Stimulated activated CD4-positive, alpha-beta T cell treated with anti-CD3 and anti-CD28 coated beads, TNF-alpha, amount 100 ng/mL, for 1 hour (primary cell): ENCODE measurements at places on chromosomes 16 and 17.

DNA sequence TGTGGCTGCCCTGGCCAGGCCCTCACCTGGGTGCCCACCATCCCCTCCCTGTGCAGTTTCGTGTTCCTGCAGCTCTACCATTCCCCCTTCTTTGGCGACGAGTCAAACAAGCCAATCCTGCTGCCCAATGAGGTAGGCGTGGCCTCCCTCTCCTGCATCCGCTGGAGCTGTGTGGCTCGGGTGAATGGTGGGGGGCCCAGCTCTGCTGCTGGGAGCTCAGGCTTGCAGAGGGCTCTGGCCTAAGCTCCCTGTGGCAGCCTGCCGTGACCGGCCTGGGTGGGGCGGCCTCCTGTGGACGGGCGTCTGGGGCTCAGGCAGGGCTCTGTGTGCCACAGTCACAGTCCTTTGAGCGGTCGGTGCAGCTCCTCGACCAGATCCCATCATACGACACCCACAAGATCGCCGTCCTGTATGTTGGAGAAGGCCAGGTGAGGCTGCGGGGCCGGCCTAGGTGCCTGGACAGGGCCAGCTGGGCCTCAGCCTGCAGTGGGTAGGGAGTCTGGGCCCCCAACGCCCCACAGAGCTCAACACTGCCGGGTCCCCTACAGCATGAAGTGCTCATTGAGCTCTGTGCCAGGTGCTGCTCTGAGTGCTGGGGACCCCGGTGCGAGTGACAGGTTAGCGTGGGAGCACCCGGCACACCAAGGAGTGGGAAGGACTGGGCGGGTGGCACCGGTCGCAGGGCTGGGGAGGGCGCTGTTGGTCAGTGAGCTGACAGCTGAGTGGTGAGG, 37.3 kb downstream of the TSC2 start:
- DNase-seq: no peak

GRCh38 chr17:73616120-73616872, 27.9 kb downstream of the SDK2 start:
- DNase-seq: no peak

DNA sequence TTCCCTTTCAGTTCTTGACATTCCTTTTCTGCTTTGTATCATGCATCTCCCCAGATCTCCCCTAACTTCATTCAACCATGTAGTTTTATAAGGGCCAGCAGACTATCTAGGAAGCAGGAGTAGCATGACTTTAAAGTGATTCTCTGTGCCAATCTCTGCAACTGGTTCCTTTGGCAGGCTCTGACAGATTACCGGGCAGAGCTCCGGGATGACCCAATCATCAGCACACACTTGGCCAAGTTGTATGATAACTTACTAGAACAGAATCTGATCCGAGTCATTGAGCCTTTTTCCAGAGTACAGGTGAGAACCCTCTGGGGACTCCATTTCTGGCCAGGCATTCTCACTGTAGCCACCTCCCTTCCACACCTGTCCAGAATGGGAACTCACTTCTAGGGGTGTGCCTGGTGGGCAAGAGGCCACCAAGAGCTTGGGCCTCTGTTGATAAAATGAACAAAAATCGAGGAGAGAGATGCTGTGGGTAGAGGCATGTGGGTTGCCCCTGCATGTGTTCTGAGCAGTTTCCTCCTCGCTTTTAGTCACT, 7.6 kb upstream of the CDK5R1 start:
- no peak for DNase-seq

DNA sequence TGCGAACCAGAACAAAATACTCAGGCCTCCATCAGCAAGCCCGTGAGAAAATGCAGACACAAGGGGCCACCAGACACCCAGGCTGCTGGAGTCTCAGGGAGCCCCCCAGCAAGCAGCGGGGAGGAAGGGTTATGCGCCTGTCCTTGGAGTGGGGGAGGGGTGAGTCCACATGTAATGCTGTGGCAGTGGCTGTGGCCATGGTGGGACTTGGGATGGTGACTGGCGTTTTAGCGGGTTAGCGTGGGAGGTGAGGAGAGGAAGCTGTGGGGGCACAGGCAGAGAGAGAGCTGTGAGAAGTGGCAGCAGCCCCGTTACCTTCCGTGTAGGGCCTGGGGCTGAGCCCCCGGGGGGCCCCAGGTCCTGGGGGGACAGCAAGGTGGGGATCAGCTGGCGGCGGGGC, 58.3 kb downstream of the SRCIN1 start:
- no peak for DNase-seq

DNA sequence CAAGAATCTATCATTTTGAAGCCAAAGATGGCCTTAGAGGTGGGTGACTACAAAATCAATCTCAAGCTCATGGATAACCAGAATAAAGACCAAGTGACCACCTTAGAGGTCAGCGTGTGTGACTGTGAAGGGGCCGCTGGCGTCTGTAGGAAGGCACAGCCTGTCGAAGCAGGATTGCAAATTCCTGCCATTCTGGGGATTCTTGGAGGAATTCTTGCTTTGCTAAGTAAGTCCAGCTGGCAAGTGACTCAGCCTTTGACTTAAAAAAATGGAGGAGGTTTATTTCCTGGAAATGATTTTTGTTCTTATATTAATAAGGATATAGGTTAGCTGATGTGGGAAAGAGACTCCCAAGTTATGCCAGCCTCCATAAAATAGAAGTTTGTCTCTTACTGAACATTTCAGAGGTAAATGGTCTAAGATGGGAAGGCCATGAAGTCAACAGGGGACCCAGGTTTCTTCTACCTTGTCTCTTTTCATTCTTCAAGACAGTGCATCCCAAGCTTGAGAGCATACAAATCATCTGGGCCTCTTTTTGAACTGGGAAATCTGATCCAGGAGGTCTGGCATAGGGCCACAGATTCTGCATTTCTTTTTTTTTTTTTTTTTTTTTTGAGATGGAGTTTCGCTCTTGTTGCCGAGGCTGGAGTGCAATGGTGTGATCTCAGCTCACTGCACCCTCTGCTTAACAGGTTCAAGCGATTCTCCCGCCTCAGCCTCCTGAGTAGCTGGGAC, 19.8 kb upstream of the TANGO6 start:
- DNase-seq: no peak

GRCh38 chr16:25219070-25219737, 2.5 kb downstream of the AQP8 start:
- DNase-seq: no peak

DNA sequence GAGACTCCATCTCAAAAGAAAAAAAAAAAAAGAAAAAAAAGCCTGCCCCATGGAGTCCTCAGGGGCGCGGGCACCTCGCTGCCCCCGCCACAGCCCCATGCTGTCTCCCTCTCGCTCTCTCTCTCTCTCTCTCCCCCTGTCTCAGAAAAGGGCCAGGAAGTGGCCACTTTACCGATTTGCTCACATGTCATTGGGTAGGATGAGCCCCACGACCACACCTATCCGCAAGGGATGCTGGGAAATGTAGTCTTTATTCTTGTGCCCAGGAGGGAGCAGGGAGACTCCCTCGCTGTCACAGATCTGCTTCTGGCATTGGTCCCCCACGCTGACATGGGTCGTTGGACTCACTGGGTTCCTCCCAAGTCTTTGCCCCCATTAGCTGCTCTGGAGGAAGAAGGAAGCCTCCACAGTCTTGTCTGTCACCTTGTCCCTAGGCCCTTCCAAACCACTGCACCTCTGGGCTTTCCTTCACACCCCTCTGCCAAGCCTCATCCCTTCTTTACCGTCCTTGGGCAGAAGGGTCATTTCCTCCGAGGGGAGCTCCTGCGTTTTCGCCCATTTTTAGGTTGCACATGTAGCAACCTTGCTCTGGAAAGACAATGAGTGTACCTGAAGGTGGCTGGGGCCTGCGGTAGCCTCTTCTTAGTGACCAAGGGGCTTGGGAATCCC, 6.9 kb upstream of the GJD3 start:
- no peak for DNase-seq

DNA sequence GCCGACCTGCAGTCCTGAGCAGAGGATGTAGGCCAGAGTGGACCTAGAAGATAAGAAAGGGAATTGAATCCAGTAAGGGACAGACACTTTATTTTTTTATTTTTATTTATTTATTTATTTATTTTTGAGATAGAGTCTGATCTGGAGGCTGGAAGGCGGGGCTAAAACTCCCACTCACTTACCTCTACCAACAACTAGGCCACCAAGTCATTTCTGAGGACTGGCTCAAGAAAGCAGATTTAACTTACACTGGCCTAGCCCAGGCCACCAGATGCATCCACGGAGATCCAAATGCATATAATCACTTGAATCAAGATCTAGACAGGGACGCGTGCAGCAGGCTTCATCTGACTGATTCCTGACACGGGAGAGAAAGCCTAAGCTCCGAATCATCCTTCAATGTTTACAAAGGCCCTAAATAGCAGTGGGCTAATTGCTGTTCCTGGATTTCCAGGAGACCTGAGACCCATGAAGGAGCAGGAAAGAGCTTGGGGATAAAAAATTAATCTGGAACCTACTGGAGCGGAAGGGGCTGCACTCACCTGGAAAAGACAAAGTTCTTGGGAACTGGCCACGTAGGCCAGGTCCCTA, 1.1 kb upstream of the ALOX12 start:
- DNase-seq: no peak

- no peak for DNase-seq
These were observed 2.7 kb upstream of the SNX20 start for GRCh38 chr16:50683689-50684374.

DNA sequence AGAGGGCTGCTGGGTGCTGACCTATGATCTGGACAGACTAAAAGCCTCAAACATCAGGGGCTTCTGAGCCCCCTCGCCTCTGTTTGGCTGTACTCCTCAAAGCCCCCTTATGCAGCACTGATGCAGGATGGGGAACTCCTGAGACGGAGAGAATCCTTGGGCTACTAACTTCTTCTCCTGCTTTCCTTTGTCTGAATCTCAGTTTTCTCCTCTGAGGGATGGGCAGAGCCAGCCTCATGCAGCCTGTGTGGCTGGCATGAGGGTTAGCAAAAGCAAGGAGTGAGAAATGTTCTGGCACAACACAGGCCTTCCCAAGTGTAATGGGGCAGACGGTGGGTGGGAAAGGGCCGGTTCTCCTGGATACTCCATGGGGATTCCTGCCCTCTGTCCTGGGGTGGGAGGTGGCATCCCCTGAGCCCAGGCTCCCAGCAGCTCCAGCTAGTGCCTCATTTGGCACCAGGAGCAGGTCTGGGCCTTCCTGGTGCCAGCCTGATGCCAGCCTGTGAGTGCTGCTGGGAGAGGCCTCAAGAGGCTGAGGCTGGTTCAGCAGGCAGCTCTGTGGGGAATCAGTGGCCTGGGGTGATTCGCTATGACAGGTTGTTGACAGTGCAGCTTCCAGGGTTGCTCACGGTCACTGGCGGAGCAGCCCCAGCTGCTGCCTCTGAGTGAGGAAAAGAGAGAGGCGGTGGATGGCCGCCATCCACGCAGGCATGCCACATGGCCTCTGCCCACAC, 4.0 kb upstream of the BRD7 start:
- no peak for DNase-seq

- no peak for DNase-seq
These were observed 339 bp downstream of the N4BP1 start for GRCh38 chr16:48609652-48610029.

DNA sequence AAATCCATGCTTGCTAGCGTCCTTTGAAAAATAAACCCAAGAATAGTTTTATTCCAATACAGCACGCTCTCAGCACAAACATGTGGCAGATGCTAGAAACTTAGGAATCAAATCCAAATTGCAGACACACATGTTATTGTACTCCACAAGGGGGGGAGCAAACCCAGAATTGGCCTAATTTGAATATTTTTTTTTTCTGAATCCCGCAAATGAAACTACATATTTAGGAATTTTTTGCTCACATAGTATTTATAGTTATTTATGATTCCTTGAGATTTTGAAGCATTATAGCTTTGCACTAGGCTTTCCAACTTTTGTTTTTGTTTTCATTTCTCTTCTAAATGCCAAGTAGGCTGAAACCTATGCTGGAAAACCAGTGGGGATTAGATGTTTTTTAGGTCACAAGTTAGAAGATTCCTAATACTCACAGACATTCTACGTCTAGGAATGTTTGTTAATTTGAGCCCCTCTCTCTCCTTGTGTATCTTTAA, 59.3 kb upstream of the CDH11 start:
- no peak for DNase-seq

DNA sequence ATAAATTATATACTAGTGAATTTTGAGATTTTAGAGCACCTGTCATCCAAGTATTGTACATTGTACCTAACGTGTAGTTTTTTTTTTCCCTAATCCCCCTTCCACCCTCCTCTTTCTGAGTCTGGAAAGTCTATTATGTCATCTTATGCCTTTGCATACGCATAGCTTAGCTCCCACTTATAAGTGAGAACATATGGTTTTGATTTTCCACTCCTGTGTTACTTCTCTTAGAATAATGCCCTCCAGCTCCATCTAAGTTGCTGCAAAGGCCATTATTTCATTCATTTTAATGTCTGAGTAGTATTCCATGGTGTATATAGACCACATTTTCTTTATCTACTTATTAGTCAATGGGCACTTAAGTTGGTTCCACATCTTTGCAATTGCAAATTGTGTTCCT, 177.0 kb upstream of the C16orf82 start:
- DNase-seq: no peak

GRCh38 chr17:14301279-14302090, 604 bp downstream of the HS3ST3B1 start:
- DNase-seq: peak; percentile 35

DNA sequence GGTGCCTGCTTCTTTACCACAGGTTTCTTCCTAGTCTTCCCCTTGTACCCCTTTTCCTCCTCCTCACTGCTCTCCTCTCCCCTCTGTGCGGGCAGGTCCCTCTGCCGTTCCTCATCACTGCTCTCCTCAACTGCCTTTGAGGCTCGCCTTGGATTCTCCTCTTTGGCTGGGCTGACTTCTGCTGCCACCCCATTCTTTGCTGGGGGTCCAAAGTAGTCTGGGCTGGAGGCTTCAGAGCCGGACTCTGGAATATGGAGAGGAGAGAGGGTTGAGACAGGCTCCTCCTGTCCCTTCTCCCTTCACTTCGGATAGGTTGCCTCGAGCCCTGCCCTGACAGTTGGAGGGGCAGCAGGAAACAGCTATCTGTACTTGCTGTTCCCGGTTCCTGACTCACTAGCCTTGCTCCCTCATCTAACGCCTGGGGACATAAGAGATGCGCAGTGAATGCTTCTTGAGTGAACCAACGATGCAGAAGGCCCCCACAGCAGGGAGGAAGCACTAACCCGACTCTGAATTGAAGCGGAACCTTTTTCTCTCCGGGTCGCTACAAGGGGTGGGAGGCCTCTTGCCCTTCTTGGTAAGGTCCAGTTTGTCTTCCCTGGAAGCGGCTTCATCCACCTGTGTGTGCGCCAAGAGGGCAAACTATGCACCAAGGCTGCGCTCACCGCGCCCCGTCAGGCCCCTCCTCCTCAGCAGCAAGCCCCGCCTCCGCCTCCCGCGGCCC, 655 bp downstream of the HIRIP3 start:
- DNase-seq: no peak

GRCh38 chr17:74009056-74009625, 194.3 kb upstream of the RPL38 start:
- DNase-seq: no peak

DNA sequence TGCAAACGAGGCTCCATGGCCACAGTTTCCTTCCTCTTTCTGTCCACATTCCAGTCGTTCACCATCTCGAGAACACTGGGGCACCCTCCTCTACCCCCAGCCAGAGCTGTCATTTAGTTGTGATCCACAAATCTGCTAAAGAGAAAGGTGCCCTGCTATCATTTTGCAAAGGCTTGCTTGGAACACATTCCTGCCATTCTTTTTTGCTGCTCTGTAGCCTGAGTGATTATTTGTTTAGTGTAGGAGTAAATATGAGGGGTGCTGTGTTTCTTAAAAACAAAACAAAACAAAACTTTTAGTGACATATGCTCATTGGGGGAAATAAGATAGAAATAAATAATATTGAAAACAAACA, 166.7 kb downstream of the PRKCA start:
- no peak for DNase-seq
